Activated T-helper 1 cell treated with Interleukin-2 at 50 U/mL for 16 hours (primary cell): ENCODE measurements at places on chromosomes 5 and 9.

DNA sequence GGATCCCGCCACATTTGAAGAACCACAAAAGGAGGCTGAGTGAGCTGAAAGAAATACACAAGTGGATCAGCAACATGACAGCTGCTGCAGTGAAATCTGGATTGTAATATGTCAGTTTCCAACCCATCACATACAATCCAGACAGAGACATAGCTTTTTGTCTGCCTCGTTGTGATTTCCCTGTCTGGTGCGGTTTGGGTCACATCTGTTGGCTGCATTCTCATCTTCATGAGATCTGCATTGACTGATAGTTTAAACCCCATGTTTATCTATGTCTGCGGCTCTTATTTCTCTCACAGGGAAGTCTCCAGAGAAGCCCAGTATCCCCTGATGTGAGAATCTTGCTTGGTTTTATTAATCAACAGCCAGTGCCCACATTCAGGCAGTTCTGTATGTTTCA lies 403.1 kb upstream of the ZNF608 start:
- no peak for DNase-seq

DNA sequence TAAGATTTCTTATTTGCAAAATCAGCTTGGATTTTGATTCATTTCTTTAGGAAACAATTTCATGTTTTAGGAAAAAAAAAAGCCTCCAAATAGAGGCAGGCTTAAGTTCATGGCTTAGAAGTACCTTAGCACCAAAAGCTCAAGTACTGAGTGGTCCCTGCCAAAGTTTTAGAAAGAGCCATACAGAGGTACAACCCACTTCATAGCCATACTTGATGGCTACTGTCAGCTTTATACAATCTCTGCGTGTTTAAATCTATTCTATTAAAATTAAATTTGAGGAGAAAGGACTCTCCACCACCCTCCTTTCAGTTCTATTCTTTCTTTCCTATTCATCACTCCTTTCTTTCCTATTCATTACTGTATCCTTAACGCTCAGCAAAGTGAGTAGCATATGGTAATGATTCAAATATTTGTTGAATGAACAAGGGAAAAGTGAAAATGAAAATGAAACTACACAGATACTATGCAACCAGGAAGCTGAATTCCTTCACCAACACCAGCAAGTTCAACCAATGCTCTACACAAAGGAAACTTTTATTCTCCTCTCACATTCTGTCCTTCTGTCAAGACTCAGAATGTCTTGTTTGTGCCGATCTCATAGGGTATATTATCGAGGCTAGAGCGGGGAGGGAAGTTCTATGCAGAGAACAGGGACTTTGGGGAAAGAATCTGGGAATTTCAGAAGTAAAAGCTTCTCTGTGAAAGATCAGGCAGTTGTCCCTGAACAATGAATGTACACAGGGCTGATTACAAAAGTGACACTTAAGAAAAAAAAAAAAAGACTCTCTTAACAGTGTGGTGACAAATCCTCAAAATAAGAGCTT lies 138.6 kb upstream of the SPEF2 start:
- no peak for DNase-seq

- no peak for DNase-seq
Measured at GRCh38 chr9:136587944-136588662, 42.3 kb upstream of the NOTCH1 start.

- DNase-seq, result no peak
Measured at GRCh38 chr9:3035579-3036332, 191.9 kb upstream of the PUM3 start.

DNA sequence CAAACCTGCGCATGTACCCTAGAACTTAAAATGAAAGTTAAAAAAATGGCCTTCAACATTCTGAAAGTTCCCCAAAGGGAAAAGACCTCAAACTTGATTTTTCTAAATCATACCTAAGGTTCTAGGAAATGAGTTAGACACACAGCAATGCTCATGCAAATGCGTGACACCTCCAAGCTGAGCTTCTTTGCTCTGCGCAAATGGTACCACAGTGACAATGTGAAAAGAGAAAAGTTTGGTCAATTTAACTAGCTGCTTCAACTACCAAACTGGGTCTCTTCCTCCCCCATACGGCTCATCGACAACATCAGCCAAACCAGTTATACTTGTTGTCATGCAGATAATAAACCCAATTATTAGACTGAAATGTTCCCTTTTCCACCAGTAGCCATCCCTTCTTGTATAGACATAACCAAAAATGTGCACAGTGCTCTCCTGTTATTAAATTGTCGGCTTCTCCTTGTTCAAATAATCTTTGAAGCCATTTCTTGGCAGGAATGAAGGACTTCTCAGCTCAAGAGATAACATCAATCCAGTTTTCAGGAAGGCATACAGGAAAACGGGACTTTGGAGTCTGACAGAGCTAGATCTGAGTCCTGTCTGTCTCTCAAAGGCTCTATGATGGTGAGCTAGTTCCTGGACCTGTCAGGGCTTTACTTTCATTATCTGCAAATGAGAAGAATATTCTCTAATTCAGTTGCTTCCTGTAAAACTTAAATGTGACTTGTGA lies 185.6 kb upstream of the NR3C1 start:
- DNase-seq, result no peak

DNA sequence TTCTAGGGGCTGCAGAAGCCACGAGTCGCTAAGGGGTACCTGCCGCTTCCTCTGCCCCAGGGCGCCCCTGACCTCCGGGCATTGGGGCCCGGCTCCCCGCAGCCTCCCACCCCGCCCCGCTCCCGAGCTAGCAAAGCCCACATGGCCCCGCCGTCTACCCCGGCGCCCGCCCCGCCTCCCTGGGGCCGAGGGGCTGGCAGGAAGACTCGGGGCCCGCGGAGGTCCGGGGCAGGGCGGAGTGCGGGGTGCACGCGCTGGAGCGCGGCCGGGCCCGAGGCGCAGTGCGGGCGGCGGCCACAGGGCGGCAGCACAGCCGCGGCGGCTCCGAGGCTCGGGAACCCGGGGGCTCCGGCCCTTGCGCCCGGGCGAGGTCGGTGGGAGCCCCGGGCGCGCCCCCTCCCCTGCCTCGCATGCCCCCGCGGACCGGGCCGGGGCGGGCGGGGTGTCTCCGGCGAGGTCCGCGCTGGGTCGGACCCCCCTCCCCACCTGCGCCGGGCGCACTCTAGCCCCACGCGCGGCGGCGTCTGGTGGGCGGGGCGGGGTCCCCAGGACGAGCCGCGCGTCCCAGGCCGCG lies 6.7 kb downstream of the NRARP start:
- DNase-seq, result no peak

DNA sequence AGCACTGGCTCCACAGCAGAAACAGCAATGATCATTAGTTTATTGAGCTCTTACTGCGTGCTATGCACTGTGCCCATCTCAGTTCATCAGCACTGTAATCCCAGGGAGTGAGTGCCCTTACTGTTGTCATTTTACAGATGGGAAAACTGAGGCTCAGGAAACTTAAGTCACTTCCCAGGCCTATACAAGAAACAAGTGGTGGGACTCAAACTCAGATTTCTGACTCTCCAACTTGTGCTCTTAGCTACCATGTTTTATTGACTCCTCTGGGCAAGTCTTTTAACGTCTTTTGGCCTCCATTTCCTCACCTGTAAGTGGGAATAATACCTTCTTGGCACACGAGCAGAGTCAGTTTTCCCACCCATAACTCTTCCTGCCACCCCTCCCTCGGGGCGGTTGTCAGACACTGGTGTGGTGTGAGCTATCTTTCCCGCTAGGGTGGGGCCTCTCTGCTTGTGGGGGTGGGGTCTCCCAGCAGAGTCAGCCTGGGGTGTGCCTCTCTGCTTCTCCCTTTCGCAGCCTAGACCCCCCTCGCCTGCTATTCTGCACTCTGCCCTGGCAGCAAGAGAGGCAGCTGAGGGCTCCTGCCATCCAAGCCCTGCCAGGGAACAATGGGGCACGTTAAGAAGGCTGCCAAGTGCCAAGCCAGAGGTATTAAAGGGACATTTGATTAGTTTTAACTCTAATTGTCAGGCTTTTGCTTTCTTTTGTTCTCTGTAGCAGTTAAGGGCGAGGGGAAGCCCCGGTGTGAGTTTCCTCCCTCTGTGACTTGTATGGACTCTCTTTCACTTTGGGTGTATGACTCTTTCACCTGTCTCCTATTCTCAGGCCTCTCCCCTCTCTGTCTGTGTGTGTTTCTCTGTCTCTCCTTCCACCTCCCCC lies 12.1 kb downstream of the GALNT10 start:
- peak; percentile 11 for DNase-seq

GRCh38 chr5:122508623-122509022 lies 196.6 kb downstream of the SNCAIP start:
- DNase-seq, result no peak

GRCh38 chr5:96072138-96072790 lies 110.6 kb upstream of the ELL2 start:
- DNase-seq, result no peak

- no peak for DNase-seq
Measured at GRCh38 chr5:18932081-18932480, 1055.9 kb downstream of the CDH18 start.

DNA sequence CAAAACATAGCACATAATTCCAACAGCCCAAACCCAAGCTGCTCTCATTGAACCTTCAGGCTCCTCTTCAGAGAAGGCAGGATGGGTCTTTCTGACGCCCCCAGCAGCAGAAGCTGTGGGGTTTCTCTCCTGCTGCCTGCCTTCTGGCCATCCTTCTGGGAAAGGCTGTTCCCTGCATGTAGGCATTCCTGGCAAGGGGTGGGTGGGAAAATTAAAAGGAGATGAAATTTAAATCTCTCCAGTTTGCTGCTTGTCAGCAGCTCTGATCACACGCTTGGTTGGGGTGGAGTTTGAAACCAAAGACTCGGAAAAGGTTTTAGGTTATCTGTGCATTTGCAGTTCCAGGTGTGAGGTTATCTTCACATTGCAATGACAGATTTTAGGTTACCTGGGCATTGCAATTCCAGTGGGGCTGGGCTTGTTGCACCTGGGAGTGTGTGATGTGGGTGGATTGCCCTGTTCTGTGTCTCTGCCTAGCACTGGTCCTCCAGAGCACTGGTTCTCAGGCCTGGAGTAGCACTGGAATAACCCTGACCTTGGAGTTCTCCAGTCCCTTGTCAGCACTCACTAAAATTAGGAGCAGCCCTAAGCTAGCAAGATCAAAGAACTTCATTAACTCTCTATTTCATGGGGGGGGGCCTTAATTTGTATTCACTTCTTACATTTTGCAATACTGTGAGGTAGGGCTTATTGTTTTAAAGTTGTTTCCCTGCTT lies 109.7 kb downstream of the PDZD2 start:
- no peak for DNase-seq

- DNase-seq, result no peak
Measured at GRCh38 chr5:11298877-11299276, 537.8 kb upstream of the DAP start.
